ENCODE measurements at places on chromosomes 2 and 18.

- no peak for DNase-seq
Measured at GRCh38 chr2:20469595-20469994, 22.7 kb downstream of the RHOB start.

GRCh38 chr2:31378389-31378788 is 36.2 kb downstream of the XDH start:
- no peak for DNase-seq

- DNase-seq: no peak
Measured at GRCh38 chr18:26357960-26358359, 131.7 kb downstream of the TAF4B start.

GRCh38 chr2:59276917-59277316 is 1035.8 kb upstream of the FANCL start:
- DNase-seq: no peak

Data from stromal cell of bone marrow (primary cell).